ENCODE measurements at places on chromosomes 16 and 17.
A peak's percentile ranks its signal among the peaks of the same experiment; 100 is the strongest.

DNA sequence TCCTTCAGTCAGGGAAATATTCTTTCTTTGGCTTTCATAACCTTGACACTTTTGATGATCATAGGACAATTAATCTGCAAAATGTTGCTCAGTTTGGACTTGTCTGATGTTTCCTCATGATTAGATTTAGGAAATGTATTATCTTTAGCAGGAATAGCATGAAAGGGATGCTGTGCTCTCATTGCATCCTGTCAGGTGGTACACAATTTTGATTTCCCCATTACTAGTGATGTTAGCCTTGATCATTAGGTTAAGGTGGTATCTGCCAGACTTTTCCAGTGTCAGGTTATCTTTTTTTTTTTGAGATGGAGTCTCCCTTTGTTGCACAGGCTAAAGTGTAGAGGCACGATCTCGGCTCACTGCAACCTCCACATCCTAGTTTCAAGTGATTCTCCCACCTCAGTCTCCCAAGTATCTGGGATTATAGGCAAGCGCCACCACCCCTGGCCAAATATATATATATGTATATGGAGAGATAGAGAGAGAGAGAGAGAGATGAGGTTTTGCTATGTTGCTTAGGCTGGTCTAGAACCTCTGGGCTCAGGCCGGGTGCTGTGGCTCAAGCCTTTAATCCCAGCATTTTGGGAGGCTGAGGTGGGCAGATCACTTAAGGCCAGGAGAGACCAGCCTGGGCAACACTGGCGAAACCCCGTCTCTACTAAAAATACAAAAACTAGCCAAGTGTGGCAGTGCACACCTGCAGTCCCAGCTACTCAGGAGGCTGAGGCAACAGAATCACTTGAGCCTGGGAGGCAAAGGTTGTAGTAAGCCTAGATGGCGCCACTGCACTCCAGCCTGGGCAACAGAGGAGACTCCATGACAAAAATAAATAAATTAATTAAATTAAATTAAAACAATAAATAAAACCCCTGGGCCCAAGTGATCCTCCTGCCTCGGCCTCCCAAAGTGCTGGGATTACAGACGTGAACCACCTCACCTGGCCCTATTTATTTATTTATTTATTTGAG is 15.8 kb upstream of the CAVIN1 start:
- no peak for DNase-seq

GRCh38 chr17:2251098-2251497 is 52.5 kb downstream of the SMG6 start:
- no peak for DNase-seq

GRCh38 chr16:46620266-46621005 is 743 bp downstream of the SHCBP1 start:
- DNase-seq = peak; percentile 52

GRCh38 chr17:77366206-77366557 is 225.4 kb downstream of the SEC14L1 start:
- DNase-seq = no peak

DNA sequence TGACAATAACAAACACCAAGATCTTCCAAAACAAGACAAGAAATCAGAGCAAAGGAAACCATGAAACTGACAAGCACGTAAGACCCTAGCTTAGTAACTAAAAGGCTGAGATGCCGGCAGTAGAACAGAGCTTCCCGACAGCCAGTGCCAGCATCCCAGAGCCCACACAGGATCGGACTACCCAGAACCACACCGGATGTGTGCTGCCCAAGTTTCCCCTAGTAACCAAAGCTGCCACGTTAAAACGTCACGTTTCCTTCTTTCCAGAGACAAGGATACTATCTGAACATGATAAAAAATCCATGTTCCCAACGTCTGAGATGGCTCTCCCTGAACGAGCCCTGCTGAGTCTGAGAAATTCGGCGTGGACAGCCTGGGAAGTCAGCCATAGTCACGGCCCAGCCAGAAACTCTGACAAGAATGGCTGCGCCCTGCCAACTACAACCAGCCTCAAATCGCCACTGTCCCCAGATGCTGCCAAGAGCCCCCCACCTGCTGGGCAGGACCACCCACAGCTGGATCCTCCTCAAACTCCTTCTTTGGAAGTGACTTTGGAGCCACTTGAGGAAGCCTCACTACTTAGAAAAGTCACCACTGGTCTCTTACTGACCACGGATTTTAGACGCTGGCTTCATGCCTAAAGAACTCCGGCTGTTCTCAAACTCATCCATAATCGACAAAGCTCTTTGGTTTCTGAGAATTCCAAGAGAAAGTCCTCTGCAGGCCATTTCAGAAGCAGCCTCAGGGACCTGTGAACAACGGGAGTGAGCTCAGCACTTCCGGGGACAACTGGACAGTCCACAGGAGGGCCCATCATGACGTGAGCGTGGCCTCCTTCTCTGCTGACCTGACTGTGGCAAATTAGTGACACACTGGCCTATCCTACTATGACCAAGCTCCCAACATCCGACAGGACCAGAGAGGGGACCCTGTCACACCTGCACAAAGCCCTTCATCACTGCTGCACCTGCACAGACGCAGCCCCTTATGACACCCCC is 16.7 kb downstream of the CCDC57 start:
- no peak for DNase-seq

GRCh38 chr17:76989519-76989918 is 121.3 kb downstream of the MGAT5B start:
- DNase-seq = no peak

DNA sequence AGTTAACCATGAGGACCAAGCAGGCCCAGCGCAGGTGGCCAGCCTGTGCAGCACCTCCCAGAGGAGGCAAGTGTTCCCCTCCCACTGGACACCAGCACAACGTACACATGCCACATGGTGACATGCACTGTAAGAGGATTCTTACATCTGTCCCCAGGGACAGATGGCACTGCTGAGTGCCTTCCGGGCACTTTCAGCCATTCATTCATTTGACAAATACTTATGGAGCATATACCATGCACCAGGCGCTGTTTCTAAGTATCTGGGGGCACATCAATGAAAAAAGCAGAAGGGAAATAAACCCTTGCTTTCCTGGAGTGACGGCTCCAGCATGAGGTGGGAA is 79.6 kb downstream of the GAS7 start:
- DNase-seq = no peak

DNA sequence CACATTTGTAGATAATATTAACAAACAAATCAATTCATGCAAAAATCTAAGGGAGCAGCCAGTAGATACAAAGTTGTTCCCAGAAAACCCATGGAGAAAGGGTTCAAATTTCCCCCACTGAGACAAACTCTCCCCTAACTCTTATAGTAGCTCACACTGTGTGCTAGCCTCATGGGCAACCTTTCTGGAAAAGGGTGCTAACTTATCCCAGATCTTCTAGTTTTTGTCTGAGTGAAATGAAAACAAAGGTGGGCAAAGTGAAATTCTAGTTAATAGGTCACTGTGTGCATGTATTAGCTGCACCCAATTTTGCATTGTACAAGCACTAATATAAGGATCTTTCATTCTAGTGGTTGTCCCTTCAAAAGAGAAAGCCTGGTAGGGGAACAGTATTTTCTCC is 9.9 kb upstream of the USP32 start:
- no peak for DNase-seq

GRCh38 chr16:2808181-2808580 is 8.9 kb upstream of the PRSS21 start:
- no peak for DNase-seq

GRCh38 chr17:77328823-77329740 is 188.3 kb downstream of the SEC14L1 start:
- DNase-seq = no peak

- DNase-seq = no peak
These were observed 16.1 kb downstream of the LASP1 start for GRCh38 chr17:38885728-38886642.

GRCh38 chr17:29772981-29773380 is 150.3 kb upstream of the CORO6 start:
- no peak for DNase-seq

DNA sequence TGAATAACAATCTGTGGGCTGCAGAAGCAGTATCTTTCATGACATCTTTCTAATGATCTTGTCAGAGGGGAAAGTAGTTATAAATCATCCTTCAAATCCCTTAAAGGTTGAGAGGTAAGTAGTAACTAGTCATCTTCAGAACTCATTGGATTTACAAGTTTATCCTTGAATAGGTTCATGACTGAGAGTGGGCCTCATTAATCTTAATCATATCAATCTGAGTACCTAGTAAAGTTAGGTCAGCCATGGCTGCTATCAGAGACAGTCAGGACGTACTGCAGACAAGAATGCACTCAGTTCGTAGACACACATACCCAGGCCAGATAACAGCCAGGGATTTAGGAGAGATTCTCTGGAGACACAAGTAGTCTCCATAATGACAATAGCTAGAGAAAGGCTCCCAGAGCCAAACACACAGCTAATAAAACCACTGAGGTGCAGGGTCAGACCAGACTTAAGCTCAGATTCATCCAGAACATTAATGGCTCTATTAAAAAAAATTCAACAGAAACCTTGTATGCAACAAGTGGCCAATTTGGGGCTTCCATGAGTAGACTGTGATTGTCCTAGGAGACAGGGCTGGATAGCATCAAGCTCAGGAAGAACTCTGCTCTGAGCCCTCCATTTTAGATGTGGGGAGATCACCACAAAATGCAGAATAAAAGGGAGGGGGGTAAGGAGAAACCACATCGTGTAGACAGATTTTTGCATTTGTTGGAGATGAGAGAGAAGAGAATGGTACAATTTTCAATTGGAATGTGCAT is 65.8 kb downstream of the TBX4 start:
- no peak for DNase-seq
